ENCODE measurements at places on chromosomes 1 and 21. TPM values are rescaled to one million over a fixed set of nuclear protein-coding genes. Genes with fewer than 3 reads are reported as not detected.

- peak overlapping the region; percentile 39 for H3K4me3 ChIP-seq
- H3K27ac ChIP-seq = peak overlapping the region; percentile 62
- H3K27me3 ChIP-seq = no peaks in the 10 kb centered on the region
- no peaks in the 10 kb centered on the region for H3K36me3 ChIP-seq
Measured at GRCh38 chr1:93613898-93614297, 67.7 kb downstream of the BCAR3 start.

GRCh38 chr1:113031171-113031933, 41.6 kb upstream of the LRIG2 start:
- no peak for DNase-seq
- H3K36me3 ChIP-seq = no peaks in the 10 kb centered on the region
- H3K27ac ChIP-seq = no peak overlapping the region
- no peaks in the 10 kb centered on the region for H3K27me3 ChIP-seq

DNA sequence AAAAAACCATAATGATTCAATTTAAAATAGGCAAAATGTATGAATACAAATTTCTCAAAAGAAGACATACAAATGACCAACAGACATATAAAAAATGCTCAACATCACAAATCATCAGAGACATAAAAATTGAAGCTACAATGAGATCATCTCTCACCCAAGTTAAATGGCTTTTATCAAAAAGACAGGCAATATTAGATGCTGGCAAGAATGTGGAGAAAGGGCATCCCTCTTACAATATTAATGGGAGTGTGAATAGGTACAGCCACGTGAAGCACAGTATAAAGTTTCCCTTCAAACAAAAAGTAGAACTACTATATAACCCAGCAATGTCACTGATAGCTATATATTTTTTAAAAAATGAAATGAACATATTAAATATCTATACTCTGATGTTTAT, 1481.7 kb downstream of the AMY1C start:
- H3K27ac ChIP-seq = no peak overlapping the region
- H3K4me3 ChIP-seq = no peak overlapping the region
- no peaks in the 10 kb centered on the region for H3K4me1 ChIP-seq
- no peak for DNase-seq
- no peaks in the 10 kb centered on the region for H3K36me3 ChIP-seq

DNA sequence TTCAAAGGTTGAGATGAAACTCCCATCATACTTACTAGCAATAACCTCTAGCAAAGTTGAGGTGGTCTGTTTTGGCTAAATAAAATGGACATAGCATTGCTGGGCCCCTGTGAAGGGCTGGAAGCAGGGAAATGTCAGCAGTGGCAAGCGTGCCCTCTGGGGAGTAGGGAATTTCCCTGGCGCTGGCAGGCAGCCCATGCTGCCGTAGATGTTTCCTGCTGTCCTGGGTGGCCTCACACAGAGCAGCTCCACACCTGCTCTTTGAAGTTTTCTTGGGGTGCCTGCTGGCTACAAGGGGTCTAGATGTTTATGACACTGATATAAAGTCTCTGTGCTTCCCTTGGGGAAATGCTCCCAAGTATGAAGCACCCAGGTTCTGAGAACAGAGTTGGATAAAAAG, 30.2 kb downstream of the ADARB1 start:
- DNase-seq = no peak
- peaks cover 45% of the 10 kb centered on the region for H3K4me1 ChIP-seq
- no peaks in the 10 kb centered on the region for H3K36me3 ChIP-seq

The AGMAT gene
- not detected for total RNA-seq

GRCh38 chr1:159857889-159858288, 4.6 kb downstream of the VSIG8 start:
- no peak for DNase-seq
- no peak overlapping the region for H3K4me3 ChIP-seq
- no peaks in the 10 kb centered on the region for H3K36me3 ChIP-seq
- H3K27ac ChIP-seq = no peak overlapping the region

GRCh38 chr21:39088831-39089380, 94.3 kb downstream of the PSMG1 start:
- no peak overlapping the region for H3K4me3 ChIP-seq
- H3K27ac ChIP-seq = no peak overlapping the region
- no peaks in the 10 kb centered on the region for H3K27me3 ChIP-seq
- peaks cover 23% of the 10 kb centered on the region for H3K4me1 ChIP-seq

GRCh38 chr1:234600418-234601281, 9.3 kb downstream of the IRF2BP2 start:
- H3K4me1 ChIP-seq = peaks cover 52% of the 10 kb centered on the region
- DNase-seq = no peak
- peak overlapping the region; percentile 99 for H3K27ac ChIP-seq
- H3K36me3 ChIP-seq = peaks cover 12% of the 10 kb centered on the region

GRCh38 chr1:67194209-67194863, 28.1 kb downstream of the IL23R start:
- no peaks in the 10 kb centered on the region for H3K27me3 ChIP-seq
- H3K36me3 ChIP-seq = no peaks in the 10 kb centered on the region
- no peak overlapping the region for H3K27ac ChIP-seq
- no peak for DNase-seq

DNA sequence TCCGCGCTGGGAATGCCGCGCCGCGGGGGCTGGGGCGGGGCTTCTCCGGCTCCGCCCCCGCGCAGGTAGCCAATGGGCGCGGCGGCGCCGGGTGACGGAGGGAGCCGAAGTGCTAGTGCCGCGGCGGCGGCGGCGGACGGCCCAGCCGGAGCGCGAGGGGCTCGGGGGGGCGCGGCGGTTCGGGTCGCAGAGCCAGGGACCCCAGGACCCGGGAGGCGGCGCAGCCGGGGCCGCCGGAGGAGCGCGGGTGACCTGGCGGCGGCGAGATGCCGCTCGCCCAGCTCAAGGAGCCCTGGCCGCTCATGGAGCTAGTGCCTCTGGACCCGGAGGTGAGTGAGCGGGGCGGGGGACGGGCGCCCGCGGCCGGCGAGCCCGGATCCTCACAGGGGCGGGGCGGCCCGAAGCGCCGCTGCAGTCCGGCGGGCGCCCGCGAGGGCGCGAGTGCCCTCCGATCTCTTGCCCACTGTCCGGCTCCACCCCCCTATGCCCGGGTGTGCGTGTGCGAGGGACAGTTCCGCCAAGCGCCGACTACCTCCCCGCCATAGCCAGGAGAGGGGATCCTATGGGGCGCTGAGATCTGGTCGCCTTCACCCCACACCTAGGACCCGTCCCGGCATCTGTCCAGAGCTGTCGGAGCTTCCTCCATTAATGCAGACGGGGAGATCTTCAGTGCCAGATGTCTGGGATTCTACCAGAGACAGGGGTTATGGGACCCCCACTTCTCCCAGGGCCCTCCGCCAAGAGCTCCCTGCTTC, at the start of gene RPS6KA1:
TSS of gene RPS6KA1 (plus strand) at position 107 of the 755 bp plus-strand sequence. CDS start at position 267, 160 bp downstream.
- no peaks in the 10 kb centered on the region for H3K27me3 ChIP-seq
- H3K4me3 ChIP-seq = peak within 1 kb of the TSS; percentile 70
- DNase-seq = peak; percentile 89
- H3K36me3 ChIP-seq = no peaks in the 10 kb centered on the region

DNA sequence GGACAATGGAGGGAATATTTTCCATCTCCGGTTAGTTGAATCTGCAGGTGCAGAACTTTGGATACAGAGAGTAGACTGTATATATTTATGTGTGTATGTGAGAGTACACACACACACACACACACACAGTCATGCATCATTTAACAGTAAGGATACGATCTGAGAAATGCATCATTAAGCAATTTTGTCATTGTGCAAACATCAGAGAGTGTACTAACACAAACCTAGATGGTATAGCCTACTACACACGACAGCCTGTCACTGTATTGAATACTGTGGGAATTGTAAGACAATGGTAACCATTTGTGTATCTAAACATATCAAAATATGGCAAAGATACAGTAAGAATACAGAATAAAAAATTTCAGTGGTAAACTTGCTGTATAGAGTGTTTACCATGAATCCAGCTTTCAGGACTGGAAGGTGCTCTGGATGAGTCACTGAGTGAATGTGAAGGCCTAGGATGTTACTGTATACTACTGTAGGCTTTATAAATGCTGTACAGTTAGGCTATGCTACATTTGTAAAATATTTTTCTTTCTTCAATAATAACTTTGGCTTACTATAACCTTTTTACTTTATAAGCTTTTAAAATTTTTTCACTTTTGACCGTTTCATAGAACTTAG, 138.5 kb downstream of the ZZZ3 start:
- DNase-seq = no peak
- no peaks in the 10 kb centered on the region for H3K27me3 ChIP-seq
- no peaks in the 10 kb centered on the region for H3K36me3 ChIP-seq
- no peak overlapping the region for H3K4me3 ChIP-seq

The CR1L gene
- total RNA-seq = not detected

The CD84 gene
- total RNA-seq = 20.7 TPM
